ENCODE measurements at places on chromosomes 11 and 22.

DNA sequence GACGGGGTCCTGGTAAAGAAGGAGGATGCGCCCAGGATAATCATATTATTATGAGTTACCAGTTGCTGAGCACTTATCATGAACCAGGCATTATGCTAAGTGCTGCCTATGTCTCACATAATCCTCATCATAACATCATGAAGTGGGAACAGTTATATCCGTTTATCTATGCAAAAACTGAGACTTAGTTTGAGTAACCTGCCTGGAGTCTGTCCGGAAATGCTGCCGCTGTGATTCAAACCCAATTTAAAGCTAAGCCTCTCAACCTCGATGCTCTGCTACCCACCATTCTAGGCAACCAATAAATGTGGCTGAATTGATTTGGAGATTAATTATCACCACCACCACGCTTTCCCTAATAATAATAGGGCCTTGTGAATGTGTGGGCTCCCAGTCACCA is 111.5 kb upstream of the CLMP start:
- no peak for DNase-seq

DNA sequence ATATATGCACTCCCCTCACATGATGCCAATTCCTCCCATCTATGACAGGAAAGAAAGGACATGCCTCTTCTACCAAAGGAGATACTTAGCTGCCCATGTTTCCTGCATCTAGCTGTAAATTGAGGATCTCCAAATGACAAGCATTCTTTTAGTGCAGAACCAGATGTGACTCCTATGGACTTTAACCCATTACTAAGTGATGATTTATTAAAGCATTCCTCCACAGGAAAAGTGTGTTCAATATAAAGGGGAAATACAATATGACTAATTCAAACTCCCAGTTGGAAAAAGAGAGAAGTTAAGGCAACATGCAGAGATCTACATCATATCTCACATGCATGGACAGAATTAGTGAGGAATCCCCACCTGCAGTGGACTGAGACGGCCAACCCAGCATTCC is 221.3 kb downstream of the FAM76B start:
- peak; percentile 76 for DNase-seq

DNA sequence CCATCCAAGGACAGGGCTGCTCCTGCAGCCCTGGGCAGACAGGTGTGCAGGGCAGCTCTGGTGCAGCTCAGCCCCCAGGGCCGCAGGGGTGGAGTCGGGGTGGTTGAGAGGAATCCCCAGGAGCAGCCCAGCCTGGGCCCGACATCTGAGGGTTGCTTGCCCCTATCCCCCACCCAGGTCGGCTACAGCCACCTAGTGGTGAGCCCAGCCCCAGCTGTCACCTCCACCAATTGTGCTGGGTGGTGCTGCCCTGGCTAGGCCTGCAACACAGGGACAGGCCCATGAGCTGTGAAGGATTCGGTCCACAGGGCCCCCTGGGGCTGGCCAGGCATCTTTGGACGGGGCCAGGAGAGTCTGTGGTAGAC is 29.6 kb downstream of the RTN4R start:
- DNase-seq: peak; percentile 18

DNA sequence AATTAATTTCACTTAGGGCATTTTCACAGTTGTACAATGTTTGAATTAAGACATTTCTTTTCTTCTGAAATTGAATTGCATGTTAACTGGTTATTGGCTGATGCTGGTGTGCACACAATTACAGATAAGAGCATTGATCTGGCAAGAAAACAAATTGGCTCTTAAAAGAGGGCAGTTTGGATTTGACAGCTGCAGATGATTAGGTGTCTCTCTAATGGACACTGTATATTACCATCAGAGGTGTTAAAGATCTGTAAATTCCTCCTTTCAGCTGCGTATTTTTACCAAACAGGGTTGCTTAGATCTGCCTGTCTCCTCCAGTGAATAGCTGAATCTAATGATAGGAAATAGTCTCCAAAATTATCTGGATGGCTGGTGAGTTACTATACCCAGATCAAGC is 198.5 kb downstream of the BLID start:
- no peak for DNase-seq

DNA sequence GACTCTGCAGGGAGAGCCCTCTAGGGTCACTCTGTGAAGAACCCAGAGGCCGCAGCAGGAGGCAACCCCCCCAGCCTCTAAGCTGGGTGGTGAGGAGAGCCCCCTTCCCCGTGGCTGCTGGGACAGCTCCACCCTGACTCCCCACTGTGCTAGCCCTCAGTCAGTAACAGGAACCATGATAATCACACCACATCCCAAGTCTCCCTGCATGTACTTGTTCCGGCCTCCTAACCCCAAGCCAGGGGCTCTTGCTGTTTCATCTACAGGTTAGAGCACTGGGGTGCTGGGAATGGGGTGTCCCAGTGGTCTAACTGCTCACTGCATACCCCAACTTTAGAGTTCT is 26.9 kb downstream of the ARVCF start:
- no peak for DNase-seq

DNA sequence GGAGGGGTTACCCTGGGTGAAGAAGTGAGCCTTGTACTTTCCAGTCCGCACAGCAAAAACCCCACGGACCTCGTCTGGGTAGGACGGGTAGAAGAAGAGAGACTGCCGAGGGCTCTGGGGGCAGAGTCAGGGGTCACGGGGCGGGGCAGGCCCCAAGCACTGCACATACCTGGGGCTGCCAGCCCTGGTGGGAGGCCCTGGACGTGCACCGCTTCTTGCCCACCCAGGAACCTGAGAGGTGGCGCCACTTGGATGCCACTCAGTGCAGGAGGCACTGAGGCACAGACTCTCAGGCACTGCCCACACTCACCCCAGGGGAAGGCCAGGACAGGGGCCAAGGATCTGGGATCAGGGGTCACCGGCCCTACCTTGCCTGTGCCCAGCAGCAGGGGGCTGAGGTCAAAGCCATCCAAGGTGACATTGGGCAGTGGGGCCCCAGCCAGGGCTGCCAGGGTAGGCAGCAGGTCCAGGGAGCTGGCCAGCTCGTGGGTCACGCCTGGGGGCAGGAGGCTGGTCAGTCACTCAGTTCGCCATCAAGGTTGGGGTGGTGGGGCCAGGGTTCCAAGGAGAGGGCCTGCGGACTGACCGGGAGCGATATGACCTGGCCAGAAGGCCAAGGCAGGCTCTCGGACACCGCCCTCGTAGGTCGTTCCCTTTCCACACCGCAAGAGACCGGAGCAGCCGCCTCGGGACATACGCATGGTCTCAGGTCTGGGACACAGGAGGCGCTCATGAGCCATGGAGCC is 2.2 kb downstream of the ARSA start:
- DNase-seq: no peak

All from fibroblast of skin of right quadriceps (primary cell).